ENCODE measurements at places on chromosomes 7 and 10. TPM values are rescaled to one million over a fixed set of nuclear protein-coding genes. Genes with fewer than 3 reads are reported as not detected.

Gene SFTPD
- not detected for total RNA-seq

Gene HTRA1
- 9.0 TPM for total RNA-seq

Gene GPR146
- total RNA-seq, result 0.41 TPM

Gene ZNF33A
- 28.6 TPM for total RNA-seq

Gene SOSTDC1
- total RNA-seq, result 1.4 TPM

Gene SLC16A9
- total RNA-seq, result 23.1 TPM
